ENCODE measurements at places on chromosomes 5 and 9. TPM values are rescaled to one million over a fixed set of nuclear protein-coding genes. Genes with fewer than 3 reads are reported as not detected.

The OBP2B gene
- total RNA-seq, result not detected

The TAL2 gene
- not detected for total RNA-seq

The CIZ1 gene
- 68.1 TPM for total RNA-seq

The C6 gene
- total RNA-seq, result 0.05 TPM

The PLAC8L1 gene
- total RNA-seq, result not detected

The MTX3 gene
- total RNA-seq, result 5.0 TPM

The SPATA9 gene
- not detected for total RNA-seq

The RNF208 gene
- 0.76 TPM for total RNA-seq

The GFRA3 gene
- total RNA-seq, result not detected

The TSSK1B gene
- total RNA-seq, result not detected

The PCDHB3 gene
- 0.23 TPM for total RNA-seq

All from glomerular endothelial cell (primary cell).